ENCODE measurements at places on chromosomes 7 and 10. TPM values are rescaled to one million over a fixed set of nuclear protein-coding genes. Genes with fewer than 3 reads are reported as not detected.

HKDC1 gene
- not detected for total RNA-seq

SERPINE1 gene
- 5.9 TPM for total RNA-seq

SNX8 gene
- 6.4 TPM for total RNA-seq

EMX2 gene
- total RNA-seq, result 0.46 TPM

PLCE1 gene
- 5.9 TPM for total RNA-seq

AKR1C1 gene
- total RNA-seq, result 203 TPM

SRGN gene
- 73.1 TPM for total RNA-seq

DHX32 gene
- 31.0 TPM for total RNA-seq

FAM221A gene
- total RNA-seq, result 3.8 TPM

FBXL13 gene
- not detected for total RNA-seq

NEBL gene
- 2.5 TPM for total RNA-seq

DNA sequence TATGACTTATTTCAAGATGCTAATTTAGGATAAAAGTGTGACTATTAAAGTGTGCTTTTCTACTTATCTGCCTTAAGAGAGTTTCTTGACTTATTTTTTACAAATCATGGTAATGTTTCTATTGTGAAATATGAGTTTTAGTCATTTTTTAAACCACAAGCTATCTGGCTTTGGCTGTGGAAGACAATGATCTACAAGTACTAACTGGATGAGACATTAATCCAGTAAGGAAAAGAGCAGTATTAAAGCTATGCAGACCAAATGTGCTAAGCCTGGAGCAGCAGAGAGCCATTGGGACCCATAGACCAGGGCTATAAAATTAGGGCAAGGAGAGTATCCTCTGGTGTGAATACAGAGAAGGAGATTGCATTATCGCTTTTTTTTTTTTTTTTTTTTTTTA lies 92.4 kb downstream of the SEMA3A start:
- no peak overlapping the region for H3K4me3 ChIP-seq
- no peak for DNase-seq
- no peaks in the 10 kb centered on the region for H3K27me3 ChIP-seq
- no peaks in the 10 kb centered on the region for H3K36me3 ChIP-seq
- no peaks in the 10 kb centered on the region for H3K4me1 ChIP-seq

- DNase-seq, result no peak
- H3K4me1 ChIP-seq, result no peaks in the 10 kb centered on the region
- H3K4me3 ChIP-seq, result no peak overlapping the region
- no peak overlapping the region for H3K27ac ChIP-seq
- H3K36me3 ChIP-seq, result no peaks in the 10 kb centered on the region
Observed at GRCh38 chr7:88020953-88021665, 87.1 kb downstream of the ADAM22 start.

- no peak overlapping the region for H3K27ac ChIP-seq
- no peaks in the 10 kb centered on the region for H3K27me3 ChIP-seq
- H3K4me3 ChIP-seq, result no peak overlapping the region
Observed at GRCh38 chr10:34156781-34157425, 658.2 kb downstream of the PARD3 start.

GRCh38 chr10:111455776-111456426 lies 379.1 kb downstream of the ADRA2A start:
- no peak overlapping the region for H3K4me3 ChIP-seq
- H3K4me1 ChIP-seq, result no peaks in the 10 kb centered on the region
- no peak for DNase-seq
- H3K27ac ChIP-seq, result no peak overlapping the region
- H3K27me3 ChIP-seq, result no peaks in the 10 kb centered on the region
- no peaks in the 10 kb centered on the region for H3K36me3 ChIP-seq

DNA sequence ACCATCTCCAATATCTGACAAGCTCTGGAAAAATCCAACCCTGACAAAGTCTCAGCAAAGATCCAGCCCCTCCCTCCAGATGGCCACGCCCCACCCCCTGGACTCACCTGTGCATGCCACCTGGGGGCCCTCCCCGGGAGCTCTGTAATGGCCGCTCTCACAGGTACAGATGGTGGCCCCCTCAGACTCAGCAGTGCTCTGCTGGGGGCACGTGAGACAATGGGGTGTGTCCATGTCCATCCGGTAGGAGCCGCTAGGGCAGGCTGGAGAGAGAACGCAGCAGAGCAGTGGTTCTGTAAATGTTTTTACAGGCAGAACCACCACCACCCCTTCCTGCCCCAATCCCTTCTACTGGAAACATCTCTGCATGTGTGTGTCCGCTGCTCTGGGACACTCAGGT lies 9.5 kb downstream of the EPHA1 start:
- H3K36me3 ChIP-seq, result no peaks in the 10 kb centered on the region
- no peak for DNase-seq
- no peak overlapping the region for H3K27ac ChIP-seq
- H3K4me3 ChIP-seq, result no peak overlapping the region
- H3K27me3 ChIP-seq, result no peaks in the 10 kb centered on the region

- H3K27ac ChIP-seq, result peak overlapping the region; percentile 64
- DNase-seq, result no peak
- peaks cover 10% of the 10 kb centered on the region for H3K4me1 ChIP-seq
- no peaks in the 10 kb centered on the region for H3K36me3 ChIP-seq
- peak overlapping the region; percentile 44 for H3K4me3 ChIP-seq
- H3K27me3 ChIP-seq, result no peaks in the 10 kb centered on the region
Observed at GRCh38 chr7:116591202-116592040, 66.6 kb downstream of the CAV1 start.

DNA sequence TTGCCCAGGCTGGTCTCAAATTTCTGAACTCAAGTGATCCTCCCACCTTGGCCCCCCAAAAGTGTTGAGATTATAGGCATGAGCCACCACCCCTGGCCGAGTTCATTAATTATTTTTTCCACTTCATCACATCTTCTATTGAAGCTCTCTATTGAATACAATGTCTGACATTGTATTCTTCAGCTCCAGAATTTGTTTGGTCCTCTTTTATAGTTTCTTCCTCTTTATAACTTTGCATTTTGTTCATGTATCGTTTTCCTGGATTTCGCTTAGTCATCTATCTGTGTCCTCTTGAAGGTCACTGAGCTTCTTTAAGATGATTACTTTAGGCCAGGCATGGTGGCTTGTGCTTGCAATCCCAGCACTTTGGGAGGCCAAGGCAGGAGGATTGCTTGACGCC lies 30.2 kb downstream of the NOM1 start:
- H3K27ac ChIP-seq, result no peak overlapping the region
- no peaks in the 10 kb centered on the region for H3K4me1 ChIP-seq
- no peak for DNase-seq

GRCh38 chr7:92873776-92874175 lies 37.4 kb upstream of the CDK6 start:
- no peak overlapping the region for H3K4me3 ChIP-seq
- no peaks in the 10 kb centered on the region for H3K4me1 ChIP-seq
- no peak overlapping the region for H3K27ac ChIP-seq
- no peaks in the 10 kb centered on the region for H3K27me3 ChIP-seq
- H3K36me3 ChIP-seq, result no peaks in the 10 kb centered on the region
- DNase-seq, result no peak

- no peak overlapping the region for H3K4me3 ChIP-seq
- no peaks in the 10 kb centered on the region for H3K4me1 ChIP-seq
- H3K36me3 ChIP-seq, result peaks cover 14% of the 10 kb centered on the region
- no peak overlapping the region for H3K27ac ChIP-seq
Observed at GRCh38 chr10:77081481-77081891, 556.1 kb downstream of the KCNMA1 start.

- H3K4me1 ChIP-seq, result peaks cover 8% of the 10 kb centered on the region
- no peak overlapping the region for H3K4me3 ChIP-seq
- H3K27me3 ChIP-seq, result no peaks in the 10 kb centered on the region
- no peak for DNase-seq
- no peak overlapping the region for H3K27ac ChIP-seq
- no peaks in the 10 kb centered on the region for H3K36me3 ChIP-seq
Observed at GRCh38 chr7:30926313-30926712, 14.7 kb downstream of the AQP1 start.

DNA sequence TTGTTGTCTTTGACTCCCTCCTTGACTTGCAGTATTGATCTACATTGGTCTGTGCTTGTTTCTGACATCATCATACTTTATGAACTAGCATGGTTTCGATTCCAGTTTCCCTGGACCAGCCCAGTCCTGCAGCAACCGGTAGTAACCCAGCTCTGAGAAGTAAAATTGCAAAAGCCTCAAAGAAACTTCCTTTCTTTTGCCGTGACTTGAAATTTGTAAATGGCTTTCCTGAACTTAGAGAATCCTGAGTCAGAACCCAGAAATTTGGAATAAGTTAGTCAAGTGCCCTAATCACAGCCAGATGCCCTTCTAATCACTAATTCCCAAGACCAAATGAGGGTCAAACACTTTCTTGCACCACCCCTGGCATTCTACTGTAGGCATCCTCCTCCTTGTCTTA lies 15.0 kb downstream of the TAS2R60 start:
- H3K27ac ChIP-seq, result no peak overlapping the region
- no peaks in the 10 kb centered on the region for H3K27me3 ChIP-seq
- H3K4me1 ChIP-seq, result no peaks in the 10 kb centered on the region
- no peaks in the 10 kb centered on the region for H3K36me3 ChIP-seq

DNA sequence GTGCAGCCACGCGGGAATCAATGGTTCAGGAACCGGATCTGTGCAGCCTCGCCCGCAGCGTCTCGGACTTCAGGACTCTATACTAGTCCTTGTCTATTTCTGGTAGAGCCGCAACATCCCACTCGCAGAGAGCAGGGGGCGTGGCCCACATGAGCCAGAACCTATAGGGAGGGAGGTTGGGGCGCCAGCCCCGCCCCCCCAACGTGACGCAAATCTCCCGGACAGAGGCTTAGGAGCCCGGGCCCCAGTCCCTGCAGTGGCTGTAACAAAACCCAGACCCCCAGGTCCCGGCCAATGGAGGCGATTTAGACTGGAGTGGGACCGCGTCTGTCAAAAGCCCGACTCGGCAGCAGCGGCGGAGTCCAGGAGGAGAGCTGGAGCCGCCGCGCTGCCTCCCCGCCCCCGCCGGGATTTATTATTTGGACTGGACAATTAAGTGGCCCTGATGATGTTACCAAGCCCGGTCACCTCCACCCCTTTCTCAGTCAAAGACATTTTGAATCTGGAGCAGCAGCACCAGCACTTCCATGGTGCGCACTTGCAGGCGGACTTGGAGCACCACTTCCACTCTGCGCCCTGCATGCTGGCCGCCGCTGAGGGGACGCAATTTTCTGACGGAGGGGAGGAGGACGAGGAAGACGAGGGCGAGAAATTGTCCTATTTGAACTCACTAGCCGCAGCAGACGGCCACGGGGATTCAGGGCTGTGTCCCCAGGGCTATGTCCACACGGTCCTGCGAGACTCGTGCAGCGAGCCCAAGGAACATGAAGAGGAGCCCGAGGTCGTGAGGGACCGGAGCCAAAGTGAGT lies at the start of gene NKX2-3:
TSS of gene NKX2-3 (plus strand) at position 256 of the 809 bp plus-strand sequence. CDS start at position 446, 190 bp downstream.
- H3K36me3 ChIP-seq, result no peaks in the 10 kb centered on the region
- peaks cover 13% of the 10 kb centered on the region for H3K4me1 ChIP-seq
- H3K27me3 ChIP-seq, result peaks cover 98% of the 10 kb centered on the region
- DNase-seq, result no peak
- no peak within 1 kb of the TSS for H3K27ac ChIP-seq

DNA sequence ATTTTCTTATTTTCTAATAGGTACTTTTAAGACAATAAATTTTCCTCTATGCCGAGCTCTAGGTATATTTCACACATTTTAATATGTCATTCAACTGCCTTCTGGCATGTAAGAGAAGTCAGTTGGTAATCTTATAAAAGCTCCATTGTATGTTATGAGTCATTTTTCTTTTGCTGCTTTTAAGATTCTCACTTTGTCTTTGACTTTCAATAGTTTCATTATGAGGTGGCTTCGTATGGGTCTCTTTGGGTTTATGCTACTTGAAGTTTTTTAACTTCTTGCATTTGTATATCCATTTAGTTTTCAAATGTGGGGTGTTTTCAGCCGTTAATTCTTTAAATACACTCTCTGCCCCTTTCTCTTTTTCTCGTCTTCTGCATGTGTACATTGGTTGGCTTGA lies 80.5 kb downstream of the ABCA13 start:
- no peaks in the 10 kb centered on the region for H3K4me1 ChIP-seq
- no peaks in the 10 kb centered on the region for H3K36me3 ChIP-seq
- no peaks in the 10 kb centered on the region for H3K27me3 ChIP-seq
- H3K27ac ChIP-seq, result no peak overlapping the region
- H3K4me3 ChIP-seq, result no peak overlapping the region

DNA sequence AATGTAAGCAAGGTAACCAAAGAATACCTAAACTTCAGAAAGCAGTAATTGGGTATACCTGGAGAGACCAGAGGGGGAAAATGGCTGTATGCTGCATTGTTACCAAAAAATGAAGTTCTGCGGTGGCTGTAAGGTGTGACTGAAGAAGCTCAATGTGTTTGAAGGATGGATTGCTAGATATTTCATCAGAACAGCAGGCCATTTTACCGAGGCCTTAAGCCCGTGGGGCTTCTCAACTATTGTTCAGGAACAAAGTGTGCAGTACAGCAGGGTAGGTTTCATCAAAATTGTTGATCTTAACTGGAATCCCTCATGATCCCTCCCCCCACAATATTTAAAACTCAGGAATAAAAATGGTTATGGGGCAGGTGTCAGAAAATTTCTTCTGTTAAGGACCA lies 204.0 kb upstream of the GHITM start:
- no peak overlapping the region for H3K4me3 ChIP-seq
- DNase-seq, result no peak
- H3K4me1 ChIP-seq, result no peaks in the 10 kb centered on the region

DNA sequence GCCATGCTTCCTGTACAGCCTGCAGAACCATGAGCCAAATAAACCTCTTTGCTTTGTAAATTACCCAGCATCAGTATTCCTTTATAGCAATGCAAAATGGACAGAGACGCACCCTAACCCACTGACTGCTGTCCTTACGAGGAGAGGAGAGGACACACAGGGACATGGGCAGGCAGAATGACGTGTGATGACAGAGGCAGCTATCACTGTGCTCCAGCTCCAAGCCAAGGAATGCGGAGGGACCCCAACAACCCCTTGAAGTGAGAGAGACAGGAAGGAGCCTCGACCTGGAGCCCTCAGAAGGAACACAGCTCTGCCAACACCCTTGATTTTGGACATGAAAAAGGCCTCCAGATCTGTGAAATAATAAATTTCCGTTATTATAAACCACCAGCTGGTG lies 46.6 kb upstream of the EBF3 start:
- H3K4me1 ChIP-seq, result no peaks in the 10 kb centered on the region
- no peak overlapping the region for H3K27ac ChIP-seq
- peaks cover 3% of the 10 kb centered on the region for H3K27me3 ChIP-seq
- no peak for DNase-seq
- H3K4me3 ChIP-seq, result no peak overlapping the region

DNA sequence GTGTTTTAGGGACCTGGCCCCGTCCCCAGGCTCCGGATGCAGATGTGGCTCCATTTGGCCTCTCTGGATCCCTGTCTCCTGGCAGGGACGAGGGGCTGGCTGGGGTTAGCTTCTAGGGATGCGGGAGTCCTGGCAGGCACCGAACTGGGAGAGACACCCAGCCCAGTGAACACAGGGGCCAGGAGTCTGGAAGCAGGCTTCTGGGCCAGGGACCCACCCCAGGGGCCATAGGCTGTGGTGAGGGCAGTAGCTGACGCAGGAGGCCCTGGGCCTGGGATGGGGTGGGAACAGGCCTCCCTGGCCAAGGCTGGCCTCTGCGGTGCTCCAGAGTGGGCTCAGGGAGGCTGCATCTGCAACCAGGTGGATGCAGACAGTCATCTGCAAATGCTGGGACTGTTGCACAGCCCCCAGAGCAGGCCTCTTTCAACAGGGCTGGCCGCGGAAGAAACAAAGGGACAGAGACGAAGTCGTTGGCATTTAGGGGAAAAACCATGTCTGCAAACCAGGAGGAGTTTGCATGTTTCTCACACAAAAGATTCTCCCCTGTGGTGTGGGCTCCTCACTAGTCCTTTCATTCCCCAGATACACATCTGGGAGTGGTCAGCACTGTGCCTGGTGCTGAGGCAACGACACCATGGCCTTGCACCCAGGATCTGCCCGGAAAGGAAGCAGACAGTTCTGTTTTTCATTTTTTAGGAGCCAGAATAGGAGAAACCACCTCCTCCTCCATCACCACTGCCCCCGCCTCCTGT lies 36.4 kb upstream of the ZNF488 start:
- H3K4me1 ChIP-seq, result no peaks in the 10 kb centered on the region
- no peaks in the 10 kb centered on the region for H3K27me3 ChIP-seq
- no peak overlapping the region for H3K27ac ChIP-seq
- no peak for DNase-seq
